ENCODE measurements at places on chromosomes 11 and 22. TPM values are rescaled to one million over a fixed set of nuclear protein-coding genes. Genes with fewer than 3 reads are reported as not detected.

The FADD gene
- polyA plus RNA-seq: 36.1 TPM

The SLC6A5 gene
- polyA plus RNA-seq: not detected

The PIWIL4 gene
- 2.0 TPM for polyA plus RNA-seq

The MB gene
- polyA plus RNA-seq: 0.64 TPM

The LRP4 gene
- 6.4 TPM for polyA plus RNA-seq

The PGR gene
- 0.39 TPM for polyA plus RNA-seq

The TBC1D22A gene
- 19.8 TPM for polyA plus RNA-seq

The IGLL5 gene
- polyA plus RNA-seq: not detected

The CABP4 gene
- polyA plus RNA-seq: not detected

The SLC22A8 gene
- polyA plus RNA-seq: not detected

The MS4A12 gene
- not detected for polyA plus RNA-seq

The CARNS1 gene
- 7.7 TPM for polyA plus RNA-seq

The HPX gene
- 358 TPM for polyA plus RNA-seq

The SOX6 gene
- 23.2 TPM for polyA plus RNA-seq

The HTR3A gene
- not detected for polyA plus RNA-seq

The SCO2 gene
- 11.2 TPM for polyA plus RNA-seq

The ZP1 gene
- 1.6 TPM for polyA plus RNA-seq

The YAP1 gene
- 20.6 TPM for polyA plus RNA-seq

The SMIM35 gene
- not detected for polyA plus RNA-seq
